ENCODE measurements at places on chromosomes 4 and X.

GRCh38 chrX:77061022-77061421 lies 386.2 kb upstream of the FGF16 start:
- no peak for DNase-seq

GRCh38 chr4:140989944-140990343 lies 143.3 kb downstream of the RNF150 start:
- DNase-seq: no peak

DNA sequence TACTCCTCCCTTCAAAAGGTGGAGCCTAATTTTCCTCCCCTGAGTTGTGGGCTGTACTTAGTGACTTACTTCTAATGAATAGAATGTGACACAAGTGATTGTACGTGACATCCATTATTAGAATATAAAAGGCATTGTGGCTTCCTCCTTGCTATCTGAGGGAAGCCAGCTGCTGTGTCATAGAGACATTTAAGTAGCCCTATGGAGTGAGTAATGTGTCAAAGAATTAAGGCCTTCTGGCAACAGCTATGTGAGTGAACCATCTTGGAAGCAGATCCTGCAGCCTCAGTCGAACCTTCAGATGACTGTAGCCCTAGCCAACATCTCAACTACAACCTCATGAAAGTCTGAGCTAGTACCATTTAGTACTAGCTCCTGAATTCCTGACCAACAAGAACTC lies 76.1 kb downstream of the BCOR start:
- DNase-seq: no peak

GRCh38 chr4:80104927-80105326 lies 31.9 kb upstream of the ANTXR2 start:
- no peak for DNase-seq

- DNase-seq: no peak
These were observed 73.4 kb upstream of the RAPGEF2 start for GRCh38 chr4:159029481-159029880.

GRCh38 chr4:119315036-119315435 lies 6.9 kb downstream of the FABP2 start:
- DNase-seq: no peak

DNA sequence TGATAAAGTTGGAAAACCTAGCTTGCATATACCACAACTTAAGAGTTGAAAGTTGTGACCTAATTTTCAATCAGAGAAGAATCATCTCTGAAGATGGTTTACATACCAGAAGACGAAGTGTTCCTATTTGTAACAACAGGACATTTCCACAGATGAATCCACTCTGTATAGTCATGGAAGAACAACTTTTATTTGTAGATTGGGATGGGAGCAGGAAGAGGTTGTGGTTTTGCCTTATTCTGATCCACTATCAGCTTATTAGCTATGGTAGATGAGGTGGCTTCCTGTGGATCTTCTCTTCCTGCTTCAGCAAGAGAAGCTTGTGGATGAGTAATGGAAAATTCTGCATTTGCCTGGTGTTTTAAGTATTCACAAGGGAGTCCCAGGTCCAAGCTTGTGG lies 18.6 kb upstream of the SUPT20HL1 start:
- DNase-seq: no peak

DNA sequence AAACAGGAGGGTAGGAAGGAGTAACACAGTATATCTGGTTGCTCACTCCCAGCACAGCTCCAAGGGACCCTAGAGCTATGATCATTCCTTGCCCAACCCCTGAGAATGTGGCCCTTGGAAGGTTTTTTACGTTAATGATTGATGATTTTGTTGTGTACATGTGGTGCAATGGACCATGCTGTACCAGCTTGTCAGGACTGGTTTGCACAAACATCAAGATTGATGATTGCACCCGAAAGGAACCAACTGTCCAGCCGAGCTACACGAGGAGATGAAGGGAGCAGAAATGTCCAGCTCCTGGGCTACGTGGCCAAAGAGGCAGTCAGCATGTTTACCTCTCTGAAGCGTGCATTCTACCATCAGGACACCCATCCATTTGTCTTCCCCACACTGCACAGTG lies 83.2 kb upstream of the USP9X start:
- DNase-seq: no peak

GRCh38 chr4:93645120-93645519 lies 183.4 kb upstream of the ATOH1 start:
- no peak for DNase-seq

DNA sequence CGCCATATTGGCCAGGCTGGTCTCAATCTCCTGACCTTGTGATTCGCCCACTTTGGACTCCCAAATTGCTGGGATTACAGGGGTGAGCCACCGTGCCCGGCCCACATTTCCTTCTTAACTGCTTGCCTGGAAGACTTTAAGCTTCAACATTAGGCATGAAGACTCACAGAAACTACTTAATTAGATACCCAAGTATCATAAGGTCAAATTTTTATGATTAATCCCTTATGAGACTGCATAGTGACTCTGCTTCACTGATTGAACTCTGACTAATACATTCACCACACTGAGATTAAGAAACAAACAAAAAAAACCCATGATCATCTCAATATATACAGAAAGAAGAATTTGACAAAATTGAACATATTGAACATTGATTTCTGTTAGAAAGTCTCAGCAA lies 87.4 kb upstream of the KCTD8 start:
- DNase-seq: no peak

- DNase-seq: no peak
These were observed 95.6 kb downstream of the GATB start for GRCh38 chr4:151665022-151665784.

DNA sequence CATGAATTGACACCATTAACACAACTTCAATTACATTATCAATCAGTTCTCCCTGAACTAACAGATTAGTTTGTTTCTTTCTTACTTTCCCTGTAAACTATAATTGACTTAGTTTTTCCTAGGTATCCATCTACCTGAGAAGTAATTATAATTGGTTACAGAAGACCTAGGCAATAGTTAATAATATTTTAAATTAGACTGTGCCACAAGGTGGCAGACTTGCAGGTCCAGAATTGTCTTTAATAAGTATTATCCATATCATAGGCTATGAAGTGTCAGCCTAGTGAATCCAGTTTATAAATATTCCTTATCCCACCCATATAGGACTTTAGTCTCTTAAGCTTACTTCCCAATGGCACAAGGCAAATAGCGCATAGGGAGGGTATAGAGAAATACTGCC lies 48.9 kb upstream of the FAM47B start:
- no peak for DNase-seq

GRCh38 chr4:83318666-83319065 lies 16.0 kb downstream of the HPSE start:
- DNase-seq: no peak

- DNase-seq: no peak
These were observed 422.2 kb upstream of the CPEB2 start for GRCh38 chr4:14580061-14580460.

- peak; percentile 61 for DNase-seq
These were observed 1.9 kb upstream of the HAUS3 start for GRCh38 chr4:2243681-2244380.

- DNase-seq: no peak
These were observed 191.6 kb downstream of the ANAPC10 start for GRCh38 chr4:144906181-144906925.

- no peak for DNase-seq
These were observed 157.4 kb downstream of the SPRY1 start for GRCh38 chr4:123553733-123554637.

DNA sequence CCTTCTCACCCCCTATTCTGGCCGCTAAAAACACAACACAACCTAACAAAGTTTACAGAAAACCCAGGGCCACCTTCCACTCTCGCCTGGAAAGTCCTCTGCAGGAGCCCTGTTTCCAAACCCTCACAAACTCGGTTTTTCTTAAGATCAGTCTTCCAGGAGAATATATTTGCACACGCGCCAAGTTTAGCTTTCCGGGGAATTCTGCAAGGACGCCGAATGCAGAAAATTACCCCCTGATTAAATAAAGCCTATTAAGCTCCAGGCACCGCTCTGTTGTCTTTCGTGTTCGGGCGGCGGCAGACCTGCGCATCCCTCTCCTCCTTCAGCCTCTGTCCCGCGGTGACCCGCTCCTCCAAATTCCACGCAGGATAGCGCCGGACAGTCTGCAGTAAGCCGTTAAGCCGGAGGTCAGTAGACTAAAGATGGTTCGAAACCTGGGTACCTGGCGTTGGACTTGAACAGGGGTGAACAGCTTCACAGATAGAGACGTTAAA lies 5.0 kb downstream of the MSX1 start:
- DNase-seq: no peak

GRCh38 chrX:25198253-25198652 lies 182.5 kb upstream of the ARX start:
- DNase-seq: no peak

DNA sequence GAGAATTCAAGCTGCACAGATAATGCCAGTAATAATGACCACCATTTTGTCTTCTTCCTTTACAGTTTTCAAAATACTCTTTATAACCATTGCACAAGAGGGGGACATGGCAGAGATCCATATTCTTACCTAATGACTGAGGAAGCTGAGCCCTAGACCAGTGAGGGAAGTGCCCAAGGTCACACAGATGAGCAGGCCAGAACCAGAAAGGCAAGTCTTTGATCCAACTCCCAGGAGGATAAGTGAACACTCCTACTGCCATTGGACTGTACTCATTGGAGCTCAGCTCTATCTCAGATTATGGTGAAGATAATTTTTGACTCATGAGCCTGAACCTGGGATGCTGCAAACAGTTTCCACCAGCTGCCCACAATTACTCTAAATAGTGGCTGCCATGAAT lies 28.6 kb downstream of the AMER1 start:
- DNase-seq: no peak

- no peak for DNase-seq
These were observed 11.4 kb upstream of the NYX start for GRCh38 chrX:41435708-41436107.

All from nephron progenitor cell (in vitro differentiated cells).